ENCODE measurements at places on chromosomes 6 and 20.

GRCh38 chr6:167579806-167580618 is 246.7 kb upstream of the AFDN start:
- no peak for DNase-seq

DNA sequence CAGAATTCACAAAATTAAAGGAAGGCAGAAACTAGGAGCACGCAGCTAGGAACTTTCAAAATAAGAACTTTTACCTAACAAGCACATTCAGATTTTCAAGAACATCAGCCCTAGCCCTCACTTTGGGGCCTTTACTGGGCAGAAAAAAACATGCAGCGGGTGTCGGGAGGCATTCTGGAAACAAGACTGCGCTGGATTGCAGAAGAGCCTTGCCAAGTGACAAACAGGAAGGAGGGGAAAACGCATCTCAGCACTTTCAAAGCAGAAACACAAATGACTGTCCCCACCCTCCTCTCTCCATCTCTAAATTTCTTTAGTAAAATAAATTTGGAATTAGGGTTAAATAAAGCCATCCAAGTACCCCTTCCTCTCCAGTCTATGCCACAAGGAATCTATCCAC is 74.6 kb upstream of the RREB1 start:
- no peak for DNase-seq

DNA sequence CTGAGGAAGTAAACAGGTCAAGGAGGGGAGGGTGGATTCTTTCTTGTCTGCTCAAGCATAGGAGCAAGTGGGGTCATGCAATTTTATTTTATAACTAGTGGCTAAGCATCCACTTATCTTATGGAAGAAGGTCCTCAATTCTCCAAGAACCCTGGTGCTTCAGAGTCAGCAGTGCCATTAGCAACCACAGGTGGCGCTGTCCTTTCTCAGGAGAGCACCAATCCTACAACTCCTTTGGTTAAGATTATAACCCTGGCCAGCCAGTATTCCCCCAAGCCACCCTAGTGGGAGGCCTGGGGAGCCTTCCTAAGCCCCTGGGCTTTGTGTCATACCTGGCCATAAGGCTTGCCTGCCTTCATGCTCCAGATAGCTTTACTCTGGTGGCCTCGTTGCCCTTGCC is 60.7 kb downstream of the PCSK2 start:
- no peak for DNase-seq

- DNase-seq = no peak
Measured at GRCh38 chr6:135267085-135267484, 86.0 kb downstream of the MYB start.

DNA sequence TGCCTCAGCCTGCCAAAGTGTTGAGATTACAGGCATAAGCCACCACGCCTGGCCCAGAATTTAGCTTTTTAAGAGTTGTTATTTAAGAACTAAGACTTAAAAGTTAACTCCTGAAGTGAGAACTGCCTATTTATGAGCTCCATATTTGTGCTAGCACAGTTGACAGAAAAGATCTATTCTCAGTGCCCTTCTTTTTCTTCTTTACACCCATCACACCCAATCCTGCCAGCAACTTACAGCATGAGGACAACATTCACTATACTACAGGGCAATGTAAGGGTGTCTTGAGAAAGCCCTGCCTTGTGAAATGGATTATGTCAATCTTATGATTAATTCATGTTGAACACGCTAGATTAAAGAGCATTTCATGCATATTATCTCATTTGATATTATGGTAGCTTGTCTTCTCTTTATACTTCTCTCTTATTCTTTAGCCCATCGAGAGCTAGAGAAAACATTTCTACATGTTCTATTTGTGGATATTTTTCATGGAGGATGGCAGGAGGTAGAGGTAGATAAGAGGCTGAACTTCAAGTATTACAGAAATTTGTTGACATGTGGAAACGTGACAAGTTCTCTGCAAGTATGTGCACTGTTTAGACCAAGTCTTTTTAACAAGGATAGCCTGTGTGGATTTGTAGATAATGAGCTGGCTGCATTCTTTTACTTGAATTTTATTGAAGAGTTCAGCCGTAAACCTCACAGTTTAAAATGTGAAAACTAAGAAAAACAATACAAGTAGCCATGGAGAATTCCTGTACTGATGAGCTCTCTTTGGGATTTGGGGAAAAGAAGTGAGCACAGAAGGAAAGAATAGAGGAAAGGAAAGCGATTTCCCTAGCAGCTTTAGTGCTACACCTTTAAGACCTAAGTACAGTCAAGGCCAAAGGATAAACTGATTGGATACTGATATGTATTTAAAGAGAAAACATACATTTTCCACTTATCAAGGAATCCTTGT is 212.2 kb downstream of the ARHGAP18 start:
- DNase-seq = no peak

DNA sequence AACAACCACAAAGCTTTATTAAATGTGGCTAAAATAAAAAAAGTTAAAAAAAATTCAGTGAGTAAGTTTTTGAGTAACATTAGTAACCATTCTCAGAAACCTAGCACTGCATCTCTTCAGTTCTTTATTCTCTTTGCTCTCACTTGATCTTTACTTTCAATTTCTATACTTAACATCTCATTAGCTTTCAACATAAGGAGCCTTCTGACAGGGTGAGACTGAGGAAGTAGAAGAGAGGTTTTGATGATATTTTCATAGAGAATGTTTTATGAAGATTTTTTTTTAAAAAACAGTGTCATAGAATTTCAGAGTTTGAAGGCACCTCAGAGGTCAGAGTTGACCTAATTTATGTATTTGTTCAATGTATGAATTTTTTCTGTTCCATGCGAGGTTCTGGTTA is 60.8 kb downstream of the FAM83B start:
- no peak for DNase-seq

DNA sequence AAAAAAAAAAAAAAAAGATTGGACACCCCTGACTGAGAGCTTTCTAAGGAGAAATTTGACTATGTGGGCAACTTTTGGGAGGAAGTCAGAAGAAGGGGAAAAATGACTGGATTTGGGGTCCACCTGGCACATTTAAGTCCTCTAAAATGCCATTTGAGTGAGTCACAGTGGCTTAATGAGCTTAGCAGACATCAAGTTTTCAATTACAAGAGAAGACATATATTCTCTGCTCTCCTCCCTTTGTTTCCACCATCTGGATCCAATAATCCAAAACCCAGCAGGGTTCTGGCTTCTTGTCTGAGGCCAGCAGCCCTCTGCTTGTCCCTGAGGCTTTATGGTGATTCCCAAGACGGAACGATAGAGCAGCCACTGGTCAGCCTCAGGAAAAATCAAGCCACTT is 6.9 kb downstream of the PI3 start:
- DNase-seq = no peak

DNA sequence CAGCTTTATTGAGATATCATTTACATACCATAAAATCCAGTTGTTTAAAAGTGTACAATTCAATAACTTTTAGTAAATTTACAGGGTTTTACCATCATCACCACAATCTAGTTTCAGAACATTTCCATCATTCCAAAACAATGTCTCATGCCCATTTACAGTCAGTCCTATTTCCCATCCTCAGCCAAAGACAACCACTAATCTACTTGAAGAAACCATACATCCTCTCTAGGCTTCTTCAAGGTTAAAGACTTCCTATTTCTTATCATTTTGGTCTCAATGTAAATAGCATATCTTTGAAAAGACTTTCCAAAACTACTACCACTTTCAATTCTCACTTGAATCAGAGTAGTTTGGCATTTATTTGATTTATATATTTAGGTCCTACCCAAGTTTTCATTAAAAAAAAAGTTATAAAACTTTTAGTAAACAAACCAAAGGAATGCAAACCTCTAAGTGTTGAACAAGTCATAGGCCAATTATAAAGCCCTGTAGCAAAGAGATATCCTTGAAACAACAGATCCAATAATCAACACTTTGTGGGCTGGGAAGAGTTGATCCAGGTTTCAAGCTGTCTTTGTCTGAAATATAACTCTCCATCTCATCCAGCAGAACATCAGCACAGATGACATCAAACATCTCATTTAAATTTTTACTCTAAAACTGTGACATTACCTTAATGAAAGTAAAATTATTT is 211.3 kb upstream of the RUNX2 start:
- DNase-seq = no peak

- no peak for DNase-seq
Measured at GRCh38 chr6:5747379-5747778, 259.3 kb downstream of the NRN1 start.

DNA sequence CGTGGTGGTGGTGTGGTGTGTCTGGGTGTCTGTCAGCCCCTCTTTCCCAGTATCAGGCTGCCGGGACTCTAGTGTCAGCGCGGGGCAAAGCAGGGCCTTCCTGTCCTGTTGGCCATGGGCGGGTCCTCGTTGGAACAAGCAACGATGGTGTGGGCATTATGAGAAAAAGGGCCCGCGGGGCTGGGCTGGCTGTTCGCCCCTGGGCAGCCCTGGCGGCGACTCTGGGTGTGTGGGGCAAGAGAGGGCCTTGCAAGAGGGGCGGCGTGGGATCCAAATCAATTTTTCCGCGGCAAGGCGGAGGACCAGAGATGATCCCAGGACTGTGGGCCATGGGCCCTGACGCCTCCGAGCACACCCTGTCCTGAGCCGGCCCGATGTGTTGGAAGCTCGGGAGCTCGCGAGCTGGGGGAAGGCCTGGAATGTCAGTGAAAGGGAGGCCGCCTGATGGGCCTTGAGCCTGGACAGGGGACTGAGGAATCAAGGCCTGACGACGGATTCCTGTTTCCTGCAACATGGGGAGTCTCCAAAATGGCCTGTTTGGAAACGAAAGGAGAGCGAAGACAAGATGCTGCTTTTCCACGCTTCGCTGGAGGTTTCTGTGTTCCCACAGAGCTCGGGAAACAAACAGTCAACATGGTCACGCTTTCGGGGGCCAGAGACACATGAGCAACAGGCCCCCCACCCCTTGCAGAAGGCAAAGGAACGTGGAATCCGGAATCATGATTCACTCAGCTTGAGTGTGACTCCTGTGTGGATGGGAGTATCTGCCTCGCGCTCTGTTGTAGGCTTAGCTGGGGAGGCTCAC is 364.7 kb upstream of the DEFB115 start:
- DNase-seq = no peak

- DNase-seq = no peak
Measured at GRCh38 chr20:25277941-25278521, 30.1 kb downstream of the PYGB start.

DNA sequence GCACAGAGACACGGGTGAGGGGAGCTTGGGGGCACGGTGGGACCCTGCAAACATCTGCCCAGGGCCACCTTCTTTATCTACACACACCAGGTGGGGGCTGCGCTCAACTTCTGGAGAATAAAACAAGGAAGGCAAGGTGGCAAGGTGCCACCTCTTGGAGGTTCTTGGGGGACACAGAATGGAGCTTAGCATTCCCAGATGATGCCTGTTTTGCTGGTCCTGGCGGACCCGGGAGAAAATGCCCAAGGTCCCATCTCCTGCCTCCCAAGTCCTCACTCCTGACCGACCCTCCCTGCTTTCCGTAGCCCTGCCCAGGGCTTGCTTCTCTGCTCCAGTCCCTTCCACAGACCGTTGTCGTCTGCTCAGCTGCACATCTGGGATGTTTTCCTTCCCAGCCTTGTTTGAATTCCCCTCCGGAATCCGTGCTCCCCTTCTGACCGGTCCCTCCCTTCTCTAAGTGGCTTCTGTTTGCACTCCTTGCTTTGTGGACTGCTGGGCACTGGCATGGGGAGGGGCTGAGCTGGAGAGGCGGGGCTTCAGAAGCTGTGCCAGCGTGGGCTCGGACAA is 13.1 kb downstream of the ITPR3 start:
- DNase-seq = no peak

DNA sequence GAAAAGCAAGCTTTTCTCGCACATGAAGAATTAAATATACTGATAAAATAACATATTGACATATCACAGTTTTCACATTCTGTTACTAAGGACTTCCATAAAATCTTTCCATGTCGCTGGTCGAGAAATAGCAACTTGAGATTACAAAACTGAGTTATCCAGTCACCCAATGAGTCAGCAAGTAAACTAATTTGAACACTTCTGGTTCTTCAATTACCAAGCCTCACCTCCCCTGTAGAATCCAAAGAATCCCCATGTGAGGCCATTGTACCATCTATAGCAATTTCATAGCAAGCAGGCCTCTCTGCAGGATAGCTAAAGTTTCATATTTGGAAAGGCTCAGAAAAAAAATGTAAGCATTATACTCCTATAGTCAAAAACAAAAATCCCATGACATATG is 87.3 kb downstream of the PKHD1 start:
- DNase-seq = no peak

DNA sequence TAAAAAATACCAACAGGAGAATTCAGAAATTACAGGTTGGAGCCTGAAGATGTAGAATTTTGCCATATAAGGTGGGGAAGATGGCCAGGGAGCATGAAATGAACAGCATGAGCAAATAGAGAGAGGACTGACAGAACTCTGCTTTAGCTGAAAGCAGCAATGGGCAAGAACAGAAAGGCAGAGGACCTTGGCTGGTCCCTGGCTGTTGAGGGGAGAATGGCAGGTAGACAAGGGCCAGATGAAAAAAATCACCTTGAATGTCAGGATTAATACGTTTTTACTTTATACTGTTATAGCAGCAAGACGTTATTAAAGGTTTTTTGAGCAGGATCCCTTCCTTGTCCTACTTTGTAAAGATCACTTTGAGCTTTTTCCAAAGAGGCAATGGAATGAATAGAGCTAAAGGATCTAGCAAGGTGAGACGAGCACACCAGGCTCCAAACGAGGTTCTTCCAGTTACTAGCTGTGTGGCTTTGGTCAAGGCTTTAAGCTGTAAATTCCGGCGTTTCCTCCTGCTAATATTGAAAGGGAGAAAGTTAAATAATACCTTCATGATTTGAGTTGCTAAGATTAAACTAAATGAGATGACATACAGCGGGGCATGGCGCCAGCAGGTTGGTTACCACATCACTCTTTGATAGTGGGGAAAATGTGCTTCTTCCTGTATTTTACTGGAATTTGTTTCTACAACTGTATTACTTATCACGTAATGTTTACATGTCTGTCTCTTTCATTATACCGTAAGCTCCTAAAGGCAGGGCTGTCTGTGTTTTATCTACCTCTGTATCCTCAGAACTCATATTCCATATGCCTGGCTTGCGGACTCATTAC is 776 bp downstream of the PPIL1 start:
- DNase-seq = no peak

DNA sequence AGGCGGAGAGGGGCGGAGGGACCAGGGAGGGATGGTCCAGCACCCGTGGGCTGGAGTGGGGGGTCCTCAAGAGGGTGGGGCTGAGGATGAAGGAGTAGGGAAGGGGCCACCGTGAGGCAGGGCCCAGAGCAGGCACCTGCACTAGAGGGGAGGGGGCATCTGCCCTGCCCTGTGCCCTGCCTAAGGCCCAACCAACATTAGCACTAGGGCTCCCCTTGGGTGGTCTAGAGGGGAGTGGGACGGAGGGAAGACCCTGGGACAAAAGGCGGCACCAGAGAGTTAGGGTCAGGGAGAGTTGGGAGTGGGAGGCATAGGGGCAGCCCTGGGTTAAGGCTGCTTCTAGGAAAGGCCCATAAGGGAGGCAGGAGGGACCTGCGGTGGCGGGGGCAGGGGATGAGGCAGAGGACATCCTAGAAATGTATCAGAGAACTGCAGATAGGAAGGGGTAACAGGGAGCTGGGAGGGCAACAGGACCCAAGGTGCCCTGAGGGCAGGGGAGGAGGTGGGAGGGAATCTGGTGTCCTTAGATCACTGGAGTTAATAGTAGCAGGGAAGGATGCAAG is 24.5 kb downstream of the HLA-F start:
- no peak for DNase-seq

GRCh38 chr6:165641672-165642156 is 21.3 kb downstream of the PDE10A start:
- DNase-seq = no peak

- no peak for DNase-seq
Measured at GRCh38 chr6:29661071-29661470, 4.2 kb downstream of the MOG start.

- DNase-seq = no peak
Measured at GRCh38 chr20:45878076-45878761, 2.8 kb upstream of the ZSWIM1 start.

Data from iPS DF 6.9 (cell line).